Activated naive CD4-positive, alpha-beta T cell (primary cell): ENCODE measurements at places on chromosomes 3 and 15.

DNA sequence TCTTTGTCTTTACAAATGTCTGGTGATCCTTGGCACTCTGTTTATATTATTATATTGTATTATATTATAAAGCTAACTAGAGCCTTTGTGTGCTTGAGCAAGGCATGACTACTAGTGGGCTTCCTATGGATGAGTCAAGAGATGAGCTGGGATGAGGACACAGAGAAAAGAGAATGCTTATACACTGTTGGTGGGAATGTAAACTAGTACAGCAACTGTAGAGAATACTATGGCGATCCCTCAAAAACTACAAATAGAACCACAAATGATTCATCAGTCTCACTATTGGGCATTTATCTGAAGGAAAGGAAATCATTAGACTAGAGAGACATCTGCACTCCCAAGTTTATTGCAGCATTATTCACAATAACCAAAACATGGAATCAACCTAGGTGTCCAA, 40.8 kb upstream of the MED12L start:
- DNase-seq: no peak

DNA sequence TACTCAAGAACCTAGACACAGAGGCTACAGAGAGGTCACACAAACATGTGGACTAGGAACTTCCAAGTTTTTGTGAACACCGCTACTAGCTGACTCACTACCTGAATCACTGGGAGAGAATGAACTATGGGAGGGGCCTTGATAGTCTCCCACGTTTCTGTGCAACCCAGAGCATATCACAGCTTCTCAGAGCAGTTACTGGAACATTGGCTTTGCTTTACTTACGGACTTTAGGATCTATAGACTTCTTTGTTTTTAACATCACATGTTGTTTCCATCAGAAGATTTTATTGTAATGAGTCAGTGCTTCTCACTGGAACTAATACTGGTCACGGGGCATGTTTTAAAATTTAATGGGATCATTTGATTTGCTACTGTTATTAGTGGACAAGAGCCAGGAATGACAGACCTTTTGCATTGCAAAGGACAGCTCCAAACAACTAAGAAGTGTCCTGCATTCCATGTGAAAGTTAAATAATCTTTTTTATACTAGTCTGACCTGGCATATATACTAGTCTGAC, 35.6 kb downstream of the RTP4 start:
- DNase-seq: no peak

DNA sequence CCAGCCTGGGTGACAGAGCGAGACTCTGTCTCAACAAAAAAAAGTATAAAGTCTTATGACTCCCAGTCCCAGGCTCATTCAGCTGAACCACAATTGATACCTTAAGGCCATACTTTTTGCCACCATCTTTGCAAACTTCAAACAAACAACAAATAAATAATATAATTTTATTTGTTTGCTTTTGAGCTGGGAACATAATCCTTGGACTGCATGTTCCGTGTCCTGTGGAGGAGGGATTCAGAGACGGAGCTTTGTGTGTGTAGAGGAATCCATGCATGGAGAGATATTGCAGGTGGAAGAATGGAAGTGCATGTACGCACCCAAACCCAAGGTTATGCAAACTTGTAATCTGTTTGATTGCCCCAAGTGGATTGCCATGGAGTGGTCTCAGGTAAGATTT, 238.6 kb downstream of the ADAMTSL3 start:
- no peak for DNase-seq

DNA sequence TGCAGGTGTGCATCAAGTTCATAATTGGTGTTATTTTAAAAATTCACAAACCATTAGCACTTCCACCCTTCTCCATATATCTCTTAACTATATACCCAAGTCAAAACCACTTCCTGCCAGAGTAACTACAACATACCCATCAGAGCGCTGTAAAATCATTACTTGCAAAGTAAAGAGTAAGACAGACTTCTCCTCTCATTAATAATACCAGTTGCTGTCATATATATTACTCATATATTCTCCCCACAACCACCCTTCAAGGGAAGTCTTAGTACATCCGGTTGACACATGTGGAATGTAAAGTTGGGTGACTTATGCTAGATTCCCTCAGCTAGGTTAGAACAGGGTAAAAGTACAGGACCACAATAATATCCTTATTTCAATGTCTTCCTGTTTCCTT, 5.6 kb downstream of the TERC start:
- DNase-seq: no peak

DNA sequence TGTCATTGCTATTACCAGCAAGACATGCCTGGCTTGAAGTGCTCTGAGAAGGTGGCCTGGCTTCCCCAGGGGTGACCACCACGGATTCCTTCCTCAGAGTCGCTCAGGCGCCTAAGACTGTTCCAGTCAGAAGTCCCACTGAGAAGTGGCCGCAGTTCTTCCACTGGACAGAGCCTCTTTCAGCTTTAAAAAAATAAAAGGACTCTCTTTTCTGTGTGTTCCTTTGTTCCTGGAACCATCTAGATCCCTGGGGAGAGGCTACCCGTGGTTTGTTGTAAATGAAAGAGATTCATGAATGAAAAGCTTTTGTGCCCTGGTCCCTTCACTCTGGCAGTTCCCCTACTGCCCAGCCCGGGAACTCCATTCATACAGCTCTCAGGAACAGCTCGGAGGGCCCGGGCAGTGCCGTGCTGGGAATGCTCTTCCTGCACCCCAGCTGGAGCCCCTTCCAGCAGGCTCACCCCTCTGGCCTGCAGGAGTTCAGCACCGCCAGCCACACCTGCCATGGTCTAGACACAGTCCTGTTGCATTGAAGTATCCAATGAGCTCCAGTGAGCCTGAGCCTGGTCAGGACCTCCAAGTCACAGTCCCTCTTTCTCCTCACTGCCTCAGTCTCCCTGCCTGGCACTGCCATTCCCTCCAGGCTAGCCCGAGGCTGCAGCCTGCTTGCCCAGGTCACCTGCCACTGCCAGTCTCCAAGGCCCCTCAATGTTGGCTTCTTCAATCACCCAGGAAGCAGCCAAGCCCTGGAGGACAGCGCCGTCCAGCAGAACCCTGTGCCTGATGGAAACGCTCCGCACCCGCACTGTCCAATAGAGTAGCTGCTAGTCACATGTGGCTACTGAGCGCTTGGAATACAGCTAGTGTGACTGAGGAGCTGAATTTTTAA, 75.4 kb downstream of the XXYLT1 start:
- DNase-seq: no peak

DNA sequence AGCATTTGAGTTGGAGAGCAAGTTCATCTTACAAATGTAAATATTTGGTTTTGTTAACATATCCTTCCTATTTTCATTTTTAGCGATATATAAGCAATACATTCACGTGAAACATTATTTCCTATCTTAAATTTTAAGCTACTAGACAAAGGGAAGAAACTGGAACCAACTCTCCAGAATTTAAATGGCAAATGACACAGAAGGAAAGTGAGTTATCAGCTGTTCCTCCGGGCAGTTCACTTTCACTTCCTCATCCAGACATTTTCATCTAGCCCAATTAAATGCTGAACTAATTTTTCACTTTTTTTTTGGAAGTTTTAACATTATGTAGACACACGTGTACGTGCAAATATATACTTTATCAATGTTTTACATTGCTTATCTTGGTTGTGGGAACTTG, 58.7 kb downstream of the MORC1 start:
- no peak for DNase-seq

DNA sequence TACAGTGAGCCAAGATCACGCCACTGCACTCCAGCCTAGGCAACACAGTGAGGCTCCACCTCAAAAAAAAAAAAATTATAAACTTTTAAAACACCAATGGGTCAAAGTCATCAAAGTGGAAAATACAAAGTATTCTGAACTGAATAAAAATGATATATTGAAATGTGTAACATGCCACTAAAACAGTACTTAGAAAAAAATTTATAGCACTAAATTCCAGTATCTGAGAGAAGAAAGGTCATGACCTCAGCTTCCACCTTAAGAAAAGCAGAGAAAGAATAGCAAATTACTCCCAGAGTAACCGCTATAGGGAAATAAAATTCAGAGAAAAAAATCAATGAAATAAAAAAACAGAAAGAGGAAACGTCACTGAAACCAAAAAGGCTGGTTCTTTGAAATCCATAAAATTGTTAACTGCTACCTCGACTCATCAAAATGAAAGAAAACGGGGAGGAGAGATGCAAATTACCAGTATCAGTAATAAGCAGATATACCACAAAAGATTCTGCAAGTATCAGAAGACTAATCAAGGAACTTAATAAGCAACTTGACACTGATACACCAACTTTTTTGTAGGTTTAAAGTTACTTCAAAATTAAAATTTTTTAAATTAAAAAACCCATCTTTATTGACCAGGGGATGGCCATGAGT, 20.8 kb downstream of the ATP13A3 start:
- no peak for DNase-seq

GRCh38 chr3:148773805-148774204, 53.8 kb upstream of the CPB1 start:
- no peak for DNase-seq
